Omental fat pad (tissue), 4 donors: ENCODE measurements at places on chromosomes 13 and 19.

DNA sequence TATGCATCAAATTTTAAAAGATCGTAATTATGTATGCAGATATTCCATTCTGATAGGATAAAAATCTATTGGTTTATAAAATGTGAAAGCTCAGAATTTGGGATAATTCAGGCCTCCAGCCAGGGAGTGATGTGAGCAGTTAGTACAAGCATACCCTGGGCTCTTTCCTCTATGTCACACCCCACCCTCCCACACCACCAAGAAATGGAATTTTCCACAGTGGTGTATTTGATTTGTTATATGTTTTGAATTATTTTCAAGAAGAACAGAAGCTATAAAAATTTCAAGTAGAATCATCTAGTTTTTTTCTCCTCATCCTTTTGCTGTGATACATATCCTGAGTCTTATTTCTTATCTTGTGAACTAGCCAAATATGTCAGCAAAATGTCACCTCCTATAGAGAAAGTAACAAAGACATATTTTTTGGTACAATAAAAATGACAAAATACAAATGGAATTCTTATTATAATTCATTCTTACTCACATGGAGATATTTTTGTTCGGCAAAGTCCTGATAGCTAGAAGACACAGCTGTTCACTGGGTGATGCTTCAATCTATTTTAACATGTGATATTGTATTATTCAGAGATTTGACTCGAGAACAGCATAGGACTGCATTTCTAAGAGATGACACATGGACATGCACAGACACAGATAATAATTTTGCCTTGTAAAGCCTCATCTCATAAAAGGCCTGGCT, 61.2 kb upstream of the FRY start:
- DNase-seq = no peak

- no peak for DNase-seq
Measured at GRCh38 chr19:30546332-30546731, 174.1 kb downstream of the ZNF536 start.

DNA sequence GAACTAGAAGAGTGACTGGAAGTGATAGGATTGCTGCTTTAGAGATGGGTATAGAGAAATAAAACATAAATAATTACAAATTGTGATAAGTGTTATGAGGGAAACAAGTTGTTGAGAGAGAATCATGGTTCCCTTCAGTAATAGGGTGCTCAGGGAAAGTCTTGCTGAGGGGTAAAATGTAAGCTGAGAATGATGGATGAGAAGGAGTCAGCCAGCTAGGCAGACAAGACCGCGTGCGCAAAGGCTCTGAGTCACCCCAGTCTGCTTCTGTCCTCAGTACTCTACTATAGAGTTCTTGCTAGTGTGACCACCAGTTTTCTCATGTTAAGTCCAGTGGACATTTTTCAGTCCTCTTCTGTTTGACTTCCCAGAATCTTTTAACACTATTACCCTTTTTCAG, 39.5 kb downstream of the PCCA start:
- no peak for DNase-seq

- no peak for DNase-seq
Measured at GRCh38 chr13:94542917-94543316, 53.0 kb downstream of the TGDS start.

GRCh38 chr13:99308471-99309087, 1.4 kb upstream of the GPR183 start:
- no peak for DNase-seq

- DNase-seq = no peak
Measured at GRCh38 chr13:23871616-23872220, 17.5 kb downstream of the MIPEP start.

DNA sequence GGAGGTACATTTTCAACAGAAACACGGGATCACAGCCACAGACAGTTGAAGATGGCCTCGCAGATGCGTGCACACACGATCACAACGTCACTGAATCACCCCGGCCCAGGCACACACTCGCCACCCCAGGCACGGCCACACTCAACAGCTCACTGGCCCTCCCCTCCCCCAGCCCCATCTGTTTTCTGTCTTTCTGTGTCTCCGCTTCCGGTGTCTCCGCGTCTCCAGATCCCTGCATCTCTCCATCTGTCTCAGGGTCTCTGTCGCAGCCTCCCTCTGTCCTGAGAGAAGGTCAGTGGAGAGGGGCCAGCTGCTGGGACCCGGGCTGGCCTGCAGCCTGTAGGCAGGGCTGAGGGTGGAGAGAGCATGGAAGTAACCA, 3.8 kb upstream of the ATP1A3 start:
- no peak for DNase-seq

GRCh38 chr19:40363069-40363468, 14.6 kb downstream of the PLD3 start:
- DNase-seq = no peak

DNA sequence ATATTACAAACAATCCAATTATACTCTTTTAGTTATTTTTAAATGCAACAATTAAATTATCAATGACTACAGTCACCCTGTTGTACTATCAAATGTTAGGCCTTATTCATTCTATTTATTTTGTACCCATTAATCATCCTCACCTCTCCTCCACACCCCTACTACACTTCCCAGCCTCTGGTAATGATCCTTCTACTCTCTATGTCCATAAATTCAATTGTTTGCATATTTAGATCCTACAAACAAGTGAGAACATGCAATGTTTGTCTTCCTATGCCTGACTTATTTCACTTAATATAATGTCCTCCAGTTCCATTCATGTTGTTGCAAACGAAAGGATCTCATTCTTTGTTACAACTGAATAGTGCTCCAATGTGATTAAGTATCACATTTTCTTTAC, 1414.6 kb downstream of the SLITRK1 start:
- no peak for DNase-seq

DNA sequence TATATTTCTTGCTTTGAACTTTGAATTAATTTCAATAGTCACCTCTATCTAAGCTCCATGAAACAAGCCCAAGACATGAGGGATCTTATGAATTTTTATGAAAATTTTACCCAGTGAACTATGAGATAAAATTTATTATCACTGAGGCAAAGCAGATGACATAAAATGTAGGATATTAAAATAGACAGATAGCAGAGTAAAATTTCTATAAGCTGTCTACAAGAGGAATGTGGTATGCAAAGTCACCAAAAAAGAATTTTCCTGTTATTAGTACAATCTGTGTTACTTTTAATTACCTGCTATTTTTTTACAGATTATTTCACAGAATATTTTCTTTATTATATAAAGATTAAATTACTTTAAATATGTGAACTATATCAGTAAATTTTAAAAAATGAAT, 2312.6 kb downstream of the PCDH9 start:
- no peak for DNase-seq

- no peak for DNase-seq
Measured at GRCh38 chr13:93101226-93101734, 125.3 kb upstream of the GPC6 start.

DNA sequence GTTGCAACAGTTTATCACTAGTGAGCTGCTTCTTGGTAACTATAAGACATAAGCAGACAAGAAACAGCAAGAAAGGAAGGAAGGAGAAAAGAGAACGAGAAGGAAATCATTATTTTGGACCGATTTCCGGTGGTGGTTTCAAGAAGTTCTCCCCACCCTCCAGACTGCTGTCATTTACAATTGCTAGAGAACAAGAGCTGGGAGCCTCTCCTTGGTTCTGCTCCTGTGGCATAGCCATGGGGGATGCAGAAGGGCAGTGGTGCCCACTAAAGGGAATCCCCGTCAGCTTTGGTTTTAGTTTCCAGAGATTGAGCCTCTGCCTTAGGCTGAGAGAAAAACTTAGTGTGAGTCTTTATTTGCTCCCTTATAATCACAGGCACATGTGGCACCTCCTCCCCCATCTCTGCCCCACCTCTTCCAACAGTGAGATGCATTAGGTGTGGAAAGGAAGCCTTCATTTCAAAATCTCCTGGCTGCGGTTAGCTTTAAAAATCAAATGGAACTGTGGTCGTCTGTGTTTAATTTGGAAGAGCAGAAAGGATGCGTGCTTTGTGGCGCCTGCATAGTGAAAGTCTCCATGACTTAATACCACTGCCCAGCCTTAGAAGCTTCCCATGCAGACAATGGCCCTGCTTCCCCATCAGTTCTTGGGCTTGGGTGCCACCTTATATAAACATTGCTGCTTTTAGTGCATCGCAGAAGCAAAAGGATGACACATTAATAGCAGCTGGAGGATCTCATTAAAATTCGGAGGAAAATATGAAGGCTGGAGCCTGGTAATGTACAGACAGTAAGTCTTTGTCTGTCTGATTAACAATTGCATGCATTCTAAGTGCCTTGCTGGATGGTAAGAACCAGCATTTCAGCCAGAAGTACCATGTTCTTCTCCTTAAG, 25.0 kb downstream of the LRCH1 start:
- DNase-seq = no peak
